ENCODE measurements at places on chromosomes 5 and 9.

DNA sequence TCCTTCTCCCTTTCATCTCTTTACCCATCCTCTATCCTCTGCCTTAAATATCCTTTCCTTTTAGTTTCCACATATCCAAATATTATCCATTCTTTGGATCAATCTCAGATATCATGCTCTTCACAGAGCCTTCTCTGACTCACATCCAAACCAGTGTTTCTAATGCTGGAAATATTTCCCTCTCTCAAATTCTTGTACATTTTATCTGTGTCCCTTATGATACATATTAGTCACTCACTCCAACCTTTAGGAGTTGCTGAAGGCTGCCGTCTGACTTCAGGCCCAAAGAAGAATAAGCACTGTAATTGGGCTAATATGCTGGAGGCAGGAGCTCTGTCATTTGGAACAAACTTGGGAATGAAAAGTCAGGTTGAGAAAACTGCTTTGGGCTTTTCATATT lies 156.4 kb upstream of the RUSC2 start:
- DNase-seq = no peak

- DNase-seq = no peak
Observed at GRCh38 chr5:74993743-74994142, 58.6 kb downstream of the GCNT4 start.

- no peak for DNase-seq
Observed at GRCh38 chr5:168642019-168642418, 62.9 kb upstream of the PANK3 start.

GRCh38 chr5:93883459-93883858 lies 142.1 kb upstream of the POU5F2 start:
- no peak for DNase-seq

GRCh38 chr5:68407311-68408239 lies 192.0 kb downstream of the PIK3R1 start:
- DNase-seq = no peak
